ENCODE measurements at places on chromosomes 2 and 18. TPM values are rescaled to one million over a fixed set of nuclear protein-coding genes. Genes with fewer than 3 reads are reported as not detected.

Gene COPS8
- 101 TPM for total RNA-seq

Gene LAMA3
- total RNA-seq = 0.21 TPM

DNA sequence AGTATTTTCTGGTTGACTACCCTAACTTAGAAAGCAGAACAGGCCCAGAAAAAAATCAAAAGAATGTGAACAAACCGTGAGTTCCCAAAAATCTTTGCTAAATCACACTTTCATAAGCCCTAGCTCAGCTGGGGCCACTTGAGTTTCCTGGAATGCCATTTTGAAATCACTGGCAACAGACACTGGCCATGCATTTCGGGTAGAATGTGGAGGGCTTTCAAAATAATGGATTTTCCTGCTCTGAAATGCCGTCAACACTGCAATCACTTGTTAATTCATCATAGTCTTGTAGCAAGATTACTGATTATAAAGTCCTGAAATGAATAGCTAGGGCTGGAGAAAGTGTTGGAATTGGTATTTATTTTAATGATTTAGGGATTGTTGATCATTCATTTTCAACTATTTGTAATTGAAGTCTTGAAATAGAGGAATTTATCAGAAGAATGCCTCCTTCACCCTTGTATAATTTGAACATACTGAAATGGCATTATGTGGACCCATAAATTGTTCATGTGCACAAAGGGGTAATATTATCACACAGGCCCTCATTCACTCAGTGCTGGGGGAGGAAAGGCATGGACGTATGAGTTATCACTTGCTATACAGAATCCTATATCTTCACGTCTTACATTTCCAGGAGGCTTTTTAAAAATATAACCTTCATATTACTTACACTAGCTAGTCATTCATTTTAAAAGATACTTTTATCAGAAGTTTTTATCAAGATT lies 134.8 kb downstream of the DTNA start:
- DNase-seq = no peak

DNA sequence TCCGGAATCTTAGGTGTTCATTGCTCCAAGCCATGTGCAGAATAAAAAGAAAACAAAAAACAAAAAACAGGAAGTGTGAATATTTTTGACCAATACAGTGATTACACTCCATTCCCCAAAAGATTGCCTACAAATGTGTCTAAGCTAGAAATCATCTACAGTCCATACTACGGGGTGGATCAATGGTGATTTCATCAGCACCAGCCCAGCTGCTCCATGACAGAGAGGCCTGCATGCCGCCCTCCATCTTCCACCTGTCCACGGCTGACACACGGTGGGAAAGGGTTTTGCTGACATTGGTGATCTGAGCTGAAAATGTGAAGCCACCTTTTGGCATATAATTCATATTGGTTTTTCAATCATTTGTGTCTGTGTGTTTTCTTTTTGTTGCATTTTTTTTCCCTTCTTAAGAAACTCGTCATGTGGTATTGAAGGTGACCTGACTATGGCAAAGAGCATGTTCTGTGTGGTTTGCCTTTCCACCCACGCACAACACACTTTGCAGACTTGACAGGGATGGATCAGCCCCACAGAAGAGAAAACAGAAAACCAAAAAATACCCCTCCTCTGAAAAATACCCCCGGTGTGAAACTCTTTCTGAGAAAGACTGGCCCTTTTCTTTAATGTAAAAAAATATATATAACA lies 533.1 kb downstream of the RNF144A start:
- no peak for DNase-seq

GRCh38 chr18:7417727-7418126 lies 149.4 kb upstream of the PTPRM start:
- no peak for DNase-seq

- DNase-seq = peak; percentile 16
Measured at GRCh38 chr18:42028247-42028832, 73.3 kb downstream of the PIK3C3 start.

GRCh38 chr2:171629113-171629512 lies 58.2 kb upstream of the DYNC1I2 start:
- DNase-seq = no peak

Gene ANKRD62
- total RNA-seq = not detected

Gene TACR1
- total RNA-seq = not detected

Gene CIB4
- total RNA-seq = not detected

Gene CASP10
- 5.4 TPM for total RNA-seq

Gene SERPINB7
- total RNA-seq = not detected

Gene NPPC
- 1.1 TPM for total RNA-seq

- DNase-seq = no peak
Measured at GRCh38 chr2:34851804-34852203, 1252.7 kb upstream of the FAM98A start.

Gene CPS1
- total RNA-seq = 6.3 TPM

Gene STPG4
- not detected for total RNA-seq

Gene TMEM178A
- total RNA-seq = 7.1 TPM

- no peak for DNase-seq
Measured at GRCh38 chr2:5150871-5151270, 541.3 kb upstream of the SOX11 start.

- DNase-seq = no peak
Measured at GRCh38 chr18:67916097-67916496, 399.6 kb upstream of the DSEL start.

DNA sequence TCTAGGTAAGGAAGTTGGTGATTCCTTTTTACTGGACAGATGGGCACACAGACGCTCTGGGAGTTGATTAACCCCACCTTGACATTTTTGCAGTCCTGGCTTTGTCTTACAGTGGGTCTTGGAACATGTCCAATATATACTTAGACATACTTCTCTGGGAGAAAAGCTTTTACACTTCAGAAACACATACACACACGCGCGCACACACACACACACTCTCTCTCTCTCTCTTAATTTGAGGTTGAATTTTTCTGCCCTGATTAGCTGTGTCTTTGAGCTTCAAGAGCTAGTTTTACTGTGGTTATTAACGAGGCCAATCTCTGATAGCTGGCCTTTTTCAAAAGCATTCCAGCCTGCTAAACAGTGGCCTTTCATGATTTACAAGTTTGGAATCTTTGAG lies 215.0 kb downstream of the MYCN start:
- no peak for DNase-seq
